ENCODE measurements at places on chromosomes 4 and X.

- DNase-seq, result no peak
Observed at GRCh38 chrX:39850630-39851152, 247.1 kb downstream of the BCOR start.

GRCh38 chr4:187302457-187303150, 578.9 kb upstream of the FAT1 start:
- DNase-seq, result no peak

DNA sequence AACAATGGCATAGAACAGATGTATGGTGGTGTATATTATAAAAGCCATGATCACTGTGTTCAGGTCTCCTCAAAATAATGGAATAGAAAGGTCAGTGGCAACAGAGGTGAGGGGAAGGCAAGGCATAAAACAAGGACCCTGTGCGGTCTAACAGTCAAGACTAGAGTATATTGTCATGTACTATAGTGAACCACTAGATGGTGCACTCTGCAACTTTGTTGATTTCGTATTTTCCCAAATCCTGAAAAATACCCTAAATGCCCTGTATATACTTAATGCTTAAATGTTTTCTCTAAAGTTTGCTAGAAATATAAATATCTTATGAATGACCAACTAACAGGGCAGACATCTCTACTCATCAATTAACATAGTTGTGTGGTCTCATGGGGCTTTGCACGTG, 453.0 kb downstream of the PCDH11X start:
- DNase-seq, result no peak

GRCh38 chr4:41389356-41389755, 132.6 kb downstream of the UCHL1 start:
- DNase-seq, result no peak

GRCh38 chr4:188092824-188093223, 16.6 kb downstream of the TRIML2 start:
- no peak for DNase-seq

- no peak for DNase-seq
Observed at GRCh38 chrX:15216280-15216679, 53.6 kb downstream of the ASB9 start.

- DNase-seq, result no peak
Observed at GRCh38 chr4:152657657-152658056, 22.1 kb downstream of the TMEM154 start.

DNA sequence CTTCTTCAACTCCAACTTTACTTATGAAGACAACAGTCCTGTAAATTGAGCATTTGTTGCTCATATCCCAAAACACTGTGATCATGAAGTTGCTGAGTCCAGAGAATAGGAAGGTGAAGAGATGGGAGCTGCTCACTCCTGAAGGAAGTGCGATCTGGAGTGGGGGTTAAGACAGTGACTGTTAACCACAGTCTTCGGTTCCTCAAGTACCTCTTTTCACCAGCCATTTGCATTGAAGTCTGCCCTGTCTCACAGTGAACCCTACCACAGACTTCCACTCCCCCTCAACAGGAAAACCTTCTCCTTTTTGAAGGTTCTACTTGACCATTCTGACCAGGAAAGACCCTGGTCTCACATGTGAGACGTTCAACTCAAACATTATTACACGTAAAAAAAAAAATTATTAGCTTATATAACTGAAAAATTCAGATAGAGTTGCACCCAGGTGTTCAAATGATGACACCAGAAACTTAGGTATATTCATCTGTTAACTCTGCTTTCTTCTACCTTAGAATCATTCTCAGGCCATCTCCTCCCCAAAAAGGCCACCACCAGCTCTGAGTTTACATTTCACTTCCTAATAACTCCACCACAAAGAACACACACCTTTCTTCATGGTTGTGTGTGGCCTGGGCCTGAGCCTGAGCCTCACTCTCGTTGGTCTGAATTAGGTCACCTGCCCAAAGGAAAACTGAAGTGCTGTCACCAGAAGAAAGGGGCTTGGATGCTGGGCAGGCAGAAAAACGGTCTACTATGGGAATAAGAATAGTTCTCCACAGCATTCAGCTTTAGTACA, 199.2 kb downstream of the DCTD start:
- no peak for DNase-seq

- DNase-seq, result no peak
Observed at GRCh38 chr4:165133150-165133549, 20.5 kb upstream of the TMEM192 start.

GRCh38 chrX:49106930-49107329, 16.6 kb downstream of the GPKOW start:
- no peak for DNase-seq

- no peak for DNase-seq
Observed at GRCh38 chr4:12411072-12411471, 982.4 kb upstream of the HS3ST1 start.

DNA sequence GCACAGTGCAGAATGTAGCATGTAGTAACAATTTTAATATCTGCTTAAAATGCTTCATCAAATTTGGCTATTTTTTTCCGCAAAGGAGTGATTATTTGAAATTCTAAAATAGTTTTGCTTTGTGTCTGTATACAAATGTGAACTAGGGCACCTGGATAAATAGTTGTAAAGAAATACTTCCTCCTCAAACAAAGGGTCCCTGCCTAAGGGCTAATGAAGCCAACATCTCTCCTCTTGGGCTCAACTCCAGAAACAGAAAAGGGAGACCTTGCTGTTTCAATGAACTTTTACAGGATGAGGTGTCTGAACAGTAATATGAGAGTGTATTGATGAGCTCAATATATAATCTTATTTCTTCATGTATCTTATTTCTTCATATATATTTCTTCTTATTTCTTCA, 30.8 kb upstream of the SCOC start:
- no peak for DNase-seq

DNA sequence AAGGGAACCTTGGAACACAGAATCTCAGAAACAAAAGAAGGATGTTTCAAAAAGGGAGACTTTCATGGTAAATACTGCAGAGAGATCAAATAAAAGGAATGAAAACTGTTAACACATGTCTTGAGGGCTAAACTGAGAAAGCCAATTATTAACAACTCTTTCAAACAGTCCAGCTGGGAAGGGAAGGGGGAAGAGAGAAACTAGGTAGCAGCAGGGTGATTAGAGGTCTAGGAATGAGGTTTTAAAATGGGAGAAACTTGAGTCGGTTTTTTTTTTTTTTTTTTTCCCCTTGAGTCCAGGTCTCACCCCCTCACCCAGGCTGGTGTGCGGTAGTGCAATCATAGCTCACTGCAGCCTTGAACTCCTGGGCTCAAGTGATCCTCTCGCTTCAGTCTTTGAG, 4.3 kb downstream of the BCLAF3 start:
- DNase-seq, result no peak

GRCh38 chr4:7193030-7193958, 956 bp downstream of the SORCS2 start:
- no peak for DNase-seq

DNA sequence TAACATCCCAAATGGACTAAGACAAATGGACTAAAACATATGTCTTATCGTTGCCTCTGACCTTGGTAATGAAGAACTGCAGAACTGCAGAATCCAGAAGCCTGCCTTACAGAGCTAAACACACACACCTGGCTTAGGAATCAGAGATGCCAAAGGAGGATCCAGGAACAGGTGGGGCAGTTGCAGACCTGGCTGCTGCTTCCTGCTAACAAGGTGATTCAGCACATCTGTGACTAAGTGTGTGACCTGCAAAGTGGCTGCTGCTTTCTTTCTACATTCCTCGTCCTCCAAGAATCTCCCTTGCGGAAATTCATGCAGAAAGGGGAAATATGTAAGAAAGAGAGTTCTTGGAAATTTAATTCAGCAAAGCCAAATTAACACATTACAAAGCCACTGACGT, 96.8 kb upstream of the NLGN4X start:
- DNase-seq, result no peak

DNA sequence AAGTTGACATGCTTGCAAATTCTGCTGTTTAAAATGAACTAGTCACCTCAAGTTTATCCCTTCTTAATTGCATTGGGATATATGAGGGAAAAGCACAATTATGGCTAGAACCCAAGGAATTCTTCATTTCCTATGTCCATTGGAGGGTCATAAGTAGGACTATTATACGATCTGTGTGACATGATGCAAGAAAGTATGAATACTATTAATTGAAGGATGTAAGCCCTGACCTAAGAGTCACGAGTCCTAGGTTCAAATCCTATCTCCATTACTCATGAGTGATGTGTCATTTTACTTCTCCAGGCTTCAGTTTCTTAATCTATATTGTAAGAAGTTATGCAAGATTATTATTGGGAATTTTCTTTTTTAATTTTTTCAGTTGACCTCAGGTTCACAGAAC, 542.9 kb upstream of the GRIA3 start:
- no peak for DNase-seq

- no peak for DNase-seq
Observed at GRCh38 chrX:133910539-133910938, 74.9 kb downstream of the GPC3 start.

GRCh38 chrX:49695276-49696180, at the start of gene PAGE1:
TSS of gene PAGE1 (minus strand) at chrX:49695984. CDS start at chrX:49694770, 1,214 bp downstream.
- no peak for DNase-seq

- no peak for DNase-seq
Observed at GRCh38 chrX:150092549-150092948, 154.3 kb upstream of the EOLA2 start.

DNA sequence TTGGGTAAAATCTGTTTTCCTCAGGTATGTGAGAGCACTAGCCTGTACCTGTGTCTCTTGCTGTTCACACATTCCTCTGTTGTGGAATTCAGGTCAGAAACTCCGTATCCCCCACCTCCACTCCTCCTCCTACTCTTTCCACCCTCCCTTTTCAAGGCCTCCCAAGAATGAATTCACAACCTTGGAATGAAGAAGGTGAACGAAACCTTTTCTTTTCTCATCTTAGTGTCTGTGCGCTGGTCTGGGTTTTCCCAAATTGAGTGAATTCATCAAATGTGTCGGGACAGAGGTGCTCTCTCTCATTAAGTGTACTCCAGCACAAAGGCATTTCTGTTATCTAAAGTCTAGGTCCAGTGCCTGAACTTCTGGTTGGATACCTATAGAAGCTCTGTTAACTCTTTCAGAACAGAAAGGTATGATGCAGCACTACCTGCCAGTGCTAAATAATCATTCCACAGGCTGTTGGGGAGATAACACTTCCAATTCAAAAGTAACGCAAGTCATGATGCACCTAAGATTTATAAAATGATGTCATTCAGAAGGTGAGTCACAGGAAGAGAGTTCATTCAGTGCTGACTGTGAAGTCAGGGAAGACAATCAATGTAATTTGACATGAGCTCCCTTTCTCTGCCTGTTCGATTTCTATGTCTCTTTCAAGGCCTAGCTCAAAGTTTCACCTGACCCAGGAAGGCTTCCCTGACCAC, 41.9 kb downstream of the COL4A6 start:
- DNase-seq, result no peak

DNA sequence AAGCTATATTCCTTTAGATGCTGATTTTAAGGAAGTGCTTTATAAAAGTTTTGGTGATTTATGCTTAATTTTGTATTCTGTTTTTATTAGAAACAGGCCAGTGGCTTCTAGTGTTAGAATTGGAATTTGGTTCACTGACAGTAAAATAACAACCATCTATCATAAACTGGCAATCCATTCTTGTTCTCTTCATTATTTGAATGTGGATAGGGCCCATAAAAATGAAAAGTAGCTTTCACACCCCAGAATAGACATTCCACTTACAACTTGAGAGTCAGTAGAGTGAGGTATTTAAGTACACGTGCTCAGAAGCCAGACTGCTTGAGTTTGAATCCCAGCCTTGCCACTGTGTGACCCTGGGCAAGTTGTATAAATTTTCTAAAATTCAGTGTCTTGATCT, 232.4 kb upstream of the CTSO start:
- no peak for DNase-seq

DNA sequence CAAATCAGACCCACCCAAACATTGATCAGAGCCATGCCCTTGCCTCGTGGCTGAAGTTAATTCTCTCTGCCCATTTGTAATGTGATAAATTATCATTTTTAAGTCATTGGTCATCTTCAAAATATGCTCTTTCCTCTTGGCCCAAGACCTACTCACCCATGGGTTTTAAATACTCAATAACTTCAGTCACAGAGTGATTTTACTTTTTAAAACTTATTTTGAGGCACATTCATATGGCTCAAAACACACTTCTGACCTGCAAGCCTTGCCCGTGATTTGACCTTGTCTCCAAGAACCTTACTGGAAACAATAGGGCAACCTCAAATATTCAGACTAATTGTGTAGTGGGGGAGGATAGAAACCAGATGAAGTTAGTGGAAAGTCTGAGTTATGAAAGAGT, 176.2 kb upstream of the LNX1 start:
- no peak for DNase-seq

DNA sequence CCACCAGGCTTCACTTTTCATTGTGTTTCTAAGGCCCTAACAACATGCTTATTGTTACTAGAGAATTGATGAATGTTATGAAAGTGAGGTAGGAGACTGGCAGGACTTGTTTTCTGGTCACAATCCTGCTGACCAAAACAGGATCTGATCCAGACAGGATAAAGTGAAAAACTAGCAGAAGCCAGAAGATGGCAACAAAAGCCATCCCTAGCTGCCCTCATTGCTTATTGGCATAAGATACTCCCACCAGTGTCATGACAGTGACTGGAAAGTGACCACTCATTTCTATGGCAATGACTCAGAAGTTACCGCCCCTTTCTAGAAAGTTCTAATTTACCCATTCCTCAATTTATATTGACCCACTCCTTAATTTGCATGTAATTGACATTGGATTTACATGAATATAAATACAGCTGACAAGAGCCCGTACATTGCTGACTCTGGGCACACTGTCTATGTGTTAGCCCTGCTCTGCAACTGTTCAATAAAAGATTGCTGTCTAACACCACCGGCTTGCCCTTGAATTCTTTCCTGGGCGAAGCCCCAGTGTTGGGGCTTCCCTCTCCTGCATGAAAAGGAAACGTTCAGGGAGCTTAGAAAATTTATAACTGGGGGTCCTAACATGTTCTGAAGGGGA, 30.0 kb upstream of the FGG start:
- no peak for DNase-seq

DNA sequence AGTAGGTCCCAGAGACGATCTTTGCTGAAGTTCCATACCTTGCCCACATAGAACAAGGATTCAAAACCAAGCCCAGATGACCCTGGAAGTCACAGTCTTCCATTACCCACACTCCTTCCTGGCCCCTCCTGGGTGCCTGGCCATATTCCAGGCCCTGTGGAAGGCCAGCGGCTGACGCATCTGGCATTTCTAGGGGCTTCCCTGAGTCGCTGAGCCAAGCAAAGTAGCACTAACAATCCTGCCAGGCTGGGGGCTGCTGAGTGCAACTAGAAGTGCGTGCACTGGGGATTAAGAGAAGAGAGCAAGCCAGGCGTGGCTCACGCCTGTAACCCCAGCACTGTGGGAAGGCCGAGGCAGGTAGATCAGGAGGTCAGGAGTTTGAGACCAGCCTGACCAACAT, 175.2 kb upstream of the CPEB2 start:
- DNase-seq, result no peak

DNA sequence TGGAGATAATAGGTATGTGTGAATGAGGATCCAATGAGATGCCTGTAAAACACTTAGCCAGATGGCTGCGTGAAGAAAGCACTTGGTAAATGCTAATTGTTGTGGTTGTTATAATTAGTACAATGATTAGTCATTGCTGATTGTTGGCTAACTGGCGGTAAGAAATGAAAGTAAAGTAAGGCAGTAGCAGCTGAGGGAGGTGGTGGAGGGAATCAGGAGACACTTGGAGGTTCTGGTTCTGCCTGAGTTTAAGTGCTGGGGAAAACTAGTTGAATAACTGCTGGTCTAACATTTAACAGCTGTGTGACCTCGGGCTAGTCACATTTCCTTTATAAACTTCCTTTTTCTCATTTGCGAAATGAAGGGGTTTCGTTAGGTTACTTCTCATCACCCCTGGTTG, 30.9 kb downstream of the CD38 start:
- DNase-seq, result no peak

GRCh38 chr4:110188113-110188512, 10.3 kb downstream of the ELOVL6 start:
- no peak for DNase-seq

GRCh38 chr4:19239565-19239964, 1012.1 kb upstream of the SLIT2 start:
- DNase-seq, result no peak

Data from cerebellar nuclear complex (tissue), 1 donor.